ENCODE measurements at places on chromosomes 3 and 15.

DNA sequence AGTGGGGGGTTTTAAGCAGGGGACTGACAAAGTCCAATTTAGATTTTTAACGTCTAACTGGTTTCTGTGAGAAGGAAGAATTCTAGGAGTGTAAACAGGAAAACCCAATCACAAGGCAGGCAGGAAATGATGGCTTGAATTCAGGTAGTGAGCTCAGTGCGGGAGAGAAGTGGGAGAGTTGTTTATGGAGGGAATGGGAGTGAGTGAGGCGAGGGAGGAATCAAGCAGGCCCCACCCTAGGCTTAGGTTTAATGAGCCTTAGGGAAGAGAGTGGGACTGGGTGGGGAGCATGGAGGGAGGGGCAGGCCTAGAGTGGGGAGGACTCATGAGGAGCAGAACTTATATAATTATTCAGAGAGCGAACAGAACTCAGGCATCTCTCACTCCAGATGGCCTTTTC is 17.9 kb downstream of the VIPR1 start:
- DNase-seq, result no peak

GRCh38 chr3:119794401-119794800 is 12.5 kb downstream of the NR1I2 start:
- DNase-seq, result no peak

GRCh38 chr15:94127006-94127405 is 104.4 kb upstream of the MCTP2 start:
- DNase-seq, result no peak

DNA sequence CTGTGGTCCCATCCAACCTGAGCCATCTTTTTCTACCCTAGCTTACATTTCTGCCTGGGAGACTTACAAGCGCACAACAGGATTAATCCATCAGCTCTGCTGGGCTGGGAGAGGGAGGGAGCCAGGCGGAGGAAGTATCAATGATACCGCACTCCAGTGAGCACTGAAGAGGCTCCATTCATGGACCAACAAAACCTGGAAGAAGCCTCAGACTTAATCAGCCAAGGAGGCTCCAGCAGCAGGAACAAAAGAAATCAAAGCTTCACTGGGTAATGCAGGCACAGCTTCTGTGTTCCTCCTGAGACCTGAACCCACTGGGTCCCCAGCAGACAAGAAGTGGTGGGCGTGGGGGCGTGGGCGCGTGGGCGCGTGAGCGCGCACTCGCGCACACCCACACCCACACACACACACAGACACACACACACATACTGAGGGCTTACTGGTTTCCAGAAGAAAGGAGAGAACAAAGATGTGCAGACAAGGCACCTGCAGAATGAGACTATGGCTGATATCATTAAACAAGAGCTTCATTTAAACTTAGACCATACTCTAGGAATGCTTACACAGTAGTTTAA is 87.0 kb upstream of the BOC start:
- no peak for DNase-seq

DNA sequence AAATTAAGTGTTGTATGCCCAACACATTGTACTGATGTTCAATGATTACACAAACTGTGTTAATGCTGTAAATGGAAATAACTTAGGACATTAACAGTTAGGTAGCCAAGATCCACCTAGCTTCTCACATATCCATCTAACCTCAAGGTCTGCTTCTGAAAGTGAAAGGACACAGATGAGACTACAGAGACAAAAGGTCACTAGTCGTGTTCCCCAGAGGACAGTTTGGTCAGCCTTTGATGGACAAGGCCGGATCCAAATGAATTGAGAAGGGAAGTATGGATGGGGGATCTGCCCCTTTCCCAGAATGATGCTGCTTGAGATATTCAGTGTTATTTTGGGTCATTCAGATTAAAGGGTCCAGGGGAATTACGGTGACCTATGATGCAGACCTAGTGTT is 17.2 kb downstream of the ALDH1A2 start:
- no peak for DNase-seq

- peak; percentile 79 for DNase-seq
Observed at GRCh38 chr15:89167267-89168176, 53.9 kb downstream of the RLBP1 start.

- no peak for DNase-seq
Observed at GRCh38 chr3:174083706-174084105, 686.2 kb downstream of the NLGN1 start.

DNA sequence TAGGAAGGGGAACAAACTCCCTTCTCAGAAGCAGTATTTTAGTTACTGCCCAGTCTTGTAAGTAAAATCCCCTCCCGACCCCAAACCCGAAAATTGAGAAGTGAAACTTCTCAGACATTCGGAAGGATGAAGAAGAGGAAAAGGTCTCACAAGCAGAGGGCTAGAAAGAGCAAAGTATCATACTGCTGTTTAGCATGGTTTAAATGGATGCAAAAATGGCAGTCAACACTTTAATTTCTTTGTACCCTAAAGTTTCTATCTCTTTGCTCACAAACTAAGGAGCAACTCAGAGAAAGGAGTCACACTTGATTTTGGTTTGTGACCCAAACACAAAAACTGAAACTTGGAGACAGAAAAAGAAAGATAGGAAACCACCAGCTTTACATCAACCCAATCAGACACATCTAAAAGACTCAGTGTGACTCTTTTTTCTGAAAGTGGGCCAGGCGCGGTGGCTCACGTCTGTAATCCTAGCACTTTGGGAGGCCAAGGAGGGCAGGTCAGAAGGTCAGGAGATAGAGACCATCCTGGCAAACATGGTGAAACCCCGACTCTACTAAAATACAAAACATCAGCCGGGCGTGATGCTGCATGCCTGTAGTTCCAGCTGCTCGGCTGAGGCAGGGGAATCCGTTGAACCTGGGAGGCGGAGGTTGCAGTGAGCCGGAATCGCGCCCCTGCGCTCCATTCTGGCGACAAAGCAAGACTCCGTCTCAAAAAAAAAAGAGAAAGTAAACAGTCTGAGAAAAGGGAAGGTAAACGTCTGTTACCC is 63.2 kb upstream of the ATP11B start:
- no peak for DNase-seq

GRCh38 chr3:197835509-197835908 is 44.5 kb downstream of the LRCH3 start:
- DNase-seq, result no peak

DNA sequence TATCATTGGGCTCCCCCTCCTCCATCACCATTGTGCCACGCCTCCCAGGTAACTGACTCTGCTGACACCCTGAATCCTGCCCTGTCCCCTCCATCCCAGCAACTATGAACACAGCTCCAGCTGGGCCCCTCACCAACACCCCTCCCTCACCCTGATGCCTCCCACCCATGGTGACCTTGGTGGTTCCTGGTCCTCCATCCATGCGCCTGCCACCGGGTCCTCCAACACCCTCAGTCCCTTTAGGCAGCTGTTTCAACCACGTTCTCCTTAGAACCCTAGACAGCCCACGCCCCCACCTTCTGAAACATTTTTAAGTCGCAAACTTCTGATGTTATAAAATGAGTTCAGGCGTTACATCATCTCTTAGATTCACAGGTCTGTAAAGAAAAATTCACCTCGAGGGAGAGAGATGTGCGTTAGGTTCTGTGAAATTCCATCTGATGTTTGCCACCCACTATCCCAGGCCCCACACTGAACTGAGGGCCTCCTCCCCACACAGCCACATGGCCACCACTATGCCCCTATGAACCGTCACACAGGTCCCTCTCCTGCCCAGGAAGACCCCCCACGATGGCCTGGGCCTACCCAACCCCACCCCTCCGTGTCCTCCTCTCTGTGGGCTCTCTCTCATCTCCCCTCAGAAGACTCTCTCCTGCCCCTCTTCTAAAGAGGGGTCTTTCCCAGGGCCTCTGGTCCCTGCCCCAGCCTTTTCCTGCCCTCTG is 29.8 kb downstream of the PCSK6 start:
- no peak for DNase-seq

DNA sequence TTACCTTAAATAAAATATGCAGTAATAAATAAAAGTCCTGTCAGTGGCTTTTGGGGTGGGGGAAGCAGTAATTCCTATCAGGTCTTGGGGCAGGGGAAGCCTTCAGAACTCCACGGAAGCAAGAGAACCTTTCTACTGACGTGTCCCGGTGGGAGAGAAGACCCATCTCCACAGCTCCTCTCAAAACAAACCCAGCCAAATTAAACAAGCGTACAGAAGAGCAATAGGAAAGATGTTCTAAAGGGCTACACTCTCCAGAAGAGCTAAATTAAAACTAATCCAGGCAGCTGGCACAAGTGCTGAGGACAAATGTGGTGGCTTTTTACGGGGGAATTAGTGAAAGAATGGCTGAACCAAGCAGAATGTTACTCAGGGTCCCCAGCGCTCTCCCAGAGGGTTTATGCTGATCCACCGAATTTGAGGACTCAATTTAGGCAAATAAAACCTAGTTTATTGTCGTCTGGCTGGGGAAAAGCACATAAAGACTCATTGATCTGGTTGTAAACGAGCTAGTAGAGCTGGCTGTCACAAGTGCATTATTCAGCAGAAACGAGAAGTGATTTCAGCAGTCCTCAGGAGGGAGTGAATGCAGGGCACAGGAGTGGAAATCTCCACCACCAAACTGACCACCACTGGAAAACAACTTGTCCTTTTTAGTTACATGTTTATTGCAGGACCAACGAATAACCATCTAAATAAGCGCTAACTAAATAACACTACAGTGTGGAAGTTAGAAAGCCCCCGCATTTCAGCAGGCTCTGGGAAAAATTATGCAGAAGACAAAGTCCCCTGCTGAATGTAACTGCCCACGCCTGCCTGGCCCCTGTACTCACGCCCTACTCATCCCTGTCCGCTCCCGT is 13.5 kb downstream of the BFSP2 start:
- no peak for DNase-seq

GRCh38 chr3:188901126-188901525 is 270.6 kb upstream of the TPRG1 start:
- DNase-seq, result no peak

- no peak for DNase-seq
Observed at GRCh38 chr15:93997071-93997658, 234.2 kb upstream of the MCTP2 start.

GRCh38 chr3:5298453-5298852 is 110.9 kb downstream of the EDEM1 start:
- no peak for DNase-seq

- no peak for DNase-seq
Observed at GRCh38 chr15:37220949-37221670, 120.8 kb upstream of the MEIS2 start.

DNA sequence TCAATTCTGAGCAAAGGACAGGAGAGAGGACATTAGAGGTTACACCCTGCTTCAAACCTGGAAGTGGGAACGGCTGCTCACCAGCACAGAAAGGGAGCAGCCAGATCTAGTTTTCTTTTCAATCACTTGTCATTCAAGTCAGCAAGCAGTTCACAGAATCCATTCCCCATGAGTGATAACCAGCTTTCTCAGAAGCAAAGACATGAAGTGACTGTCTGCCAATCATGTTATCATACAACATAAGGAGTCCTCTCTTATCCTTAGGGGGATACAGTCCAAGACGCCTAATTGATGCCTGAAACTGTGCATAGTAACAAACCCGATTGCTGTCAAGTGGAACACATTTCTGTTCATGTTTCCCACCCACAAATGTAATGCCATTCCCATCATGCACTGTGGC is 54.7 kb downstream of the FAM98B start:
- DNase-seq, result no peak

- DNase-seq, result peak; percentile 75
Observed at GRCh38 chr3:32596909-32597369, 26.3 kb upstream of the DYNC1LI1 start.

DNA sequence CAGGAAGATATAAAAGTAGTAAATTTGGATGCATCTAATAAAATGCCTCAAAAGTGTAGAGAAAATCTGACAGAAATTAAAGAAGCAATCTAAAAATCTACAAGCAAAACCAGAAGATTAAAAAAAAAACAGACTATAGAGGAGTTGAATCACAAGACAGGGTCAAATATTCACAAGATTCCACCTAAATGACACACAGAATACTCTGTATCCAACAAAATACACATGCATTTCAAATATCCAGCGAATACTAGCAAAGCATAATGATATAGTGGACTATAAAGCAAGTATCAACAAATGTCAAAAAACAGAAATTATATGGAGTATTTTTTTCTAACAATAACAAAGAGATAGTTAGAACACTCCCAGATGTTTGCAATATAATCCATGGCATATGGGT is 20.5 kb upstream of the ACTC1 start:
- no peak for DNase-seq

DNA sequence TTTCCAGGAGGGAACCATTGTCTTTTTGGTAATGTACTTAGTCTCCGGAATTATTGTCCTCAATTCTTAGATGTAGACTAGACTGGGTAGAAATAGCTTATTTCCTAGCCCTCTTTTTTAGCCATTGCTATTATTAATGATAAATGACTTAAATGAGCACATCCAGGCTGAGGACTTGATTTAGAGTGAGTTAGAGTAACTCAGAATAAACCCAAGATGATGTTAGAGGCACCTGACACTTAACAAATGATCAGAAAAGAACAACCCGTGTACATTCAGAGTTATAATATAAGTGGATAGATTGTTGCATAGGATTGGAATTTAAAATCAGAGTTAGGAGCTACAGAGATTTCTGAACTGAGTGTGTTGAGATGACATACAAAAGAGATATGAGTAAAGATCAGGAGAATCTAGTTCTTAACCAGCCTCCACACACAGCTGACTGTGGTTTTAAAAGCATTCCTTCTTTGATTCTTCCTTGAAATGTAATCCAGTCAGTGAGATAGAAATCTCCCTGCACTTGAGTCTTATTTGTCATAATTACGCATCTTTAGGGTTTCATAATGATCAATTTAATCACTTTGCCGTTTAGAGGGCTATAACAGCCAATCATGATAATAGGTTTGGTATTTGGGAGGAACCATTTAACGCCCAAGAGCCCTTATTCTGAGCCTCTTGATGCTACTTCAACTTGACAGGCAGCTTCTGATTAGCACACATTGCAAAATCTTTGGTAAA is 366.5 kb downstream of the GAP43 start:
- no peak for DNase-seq

GRCh38 chr3:195204360-195205163 is 66.4 kb downstream of the XXYLT1 start:
- no peak for DNase-seq

GRCh38 chr3:105504440-105504951 is 137.8 kb downstream of the ALCAM start:
- DNase-seq, result no peak

GRCh38 chr3:94887065-94887464 is 824.2 kb downstream of the NSUN3 start:
- no peak for DNase-seq

- no peak for DNase-seq
Observed at GRCh38 chr3:123757281-123757940, 126.7 kb downstream of the MYLK start.

DNA sequence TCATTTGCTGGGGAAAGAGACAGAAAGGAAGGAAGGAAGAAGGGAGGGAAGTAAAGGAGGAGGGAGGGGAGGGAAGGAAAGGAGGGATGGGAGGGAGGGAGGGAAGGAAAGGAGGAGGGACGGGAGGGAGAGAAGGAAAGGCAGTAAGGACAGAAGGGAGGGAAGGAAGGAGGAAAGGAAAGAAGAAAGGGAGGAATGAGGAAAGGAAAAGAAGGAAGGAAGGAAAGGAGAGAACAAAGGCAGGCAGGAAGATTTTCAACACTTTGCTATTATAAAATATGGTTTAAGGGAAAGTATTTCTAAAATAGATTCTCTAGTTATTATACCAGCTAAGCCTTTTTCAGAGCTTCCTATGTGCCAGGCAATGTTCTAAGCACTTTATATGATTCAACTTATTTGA is 278.0 kb upstream of the LYSMD4 start:
- no peak for DNase-seq

GRCh38 chr15:25238126-25238525 is 200.7 kb downstream of the UBE3A start:
- no peak for DNase-seq

GRCh38 chr15:101437618-101438481 is 51.7 kb downstream of the PCSK6 start:
- no peak for DNase-seq

Data from coronary artery (tissue), 2 donors.